SJCRH30 (cell line): ENCODE measurements at places on chromosomes 3 and 15. TPM values are rescaled to one million over a fixed set of nuclear protein-coding genes. Genes with fewer than 3 reads are reported as not detected.

ROPN1 gene
- not detected in 2 replicates for total RNA-seq

CLDN1 gene
- total RNA-seq, result 0.25 and 0.42 TPM in 2 replicates

TGM4 gene
- total RNA-seq, result not detected in 2 replicates

CCDC9B gene
- total RNA-seq, result 2.4 and 3.2 TPM in 2 replicates

CD96 gene
- 0.28 and 0.33 TPM in 2 replicates for total RNA-seq

SEMA5B gene
- 0.16 TPM in 1 of 2 replicates, not detected in the other for total RNA-seq

VEPH1 gene
- not detected in 2 replicates for total RNA-seq
